ENCODE measurements at places on chromosomes 12 and 14. TPM values are rescaled to one million over a fixed set of nuclear protein-coding genes. Genes with fewer than 3 reads are reported as not detected.
A peak's percentile ranks its signal among the peaks of the same experiment; 100 is the strongest.

GRCh38 chr14:55412676-55413075, 1.0 kb upstream of the ATG14 start:
- ATAC-seq = no peak

DNA sequence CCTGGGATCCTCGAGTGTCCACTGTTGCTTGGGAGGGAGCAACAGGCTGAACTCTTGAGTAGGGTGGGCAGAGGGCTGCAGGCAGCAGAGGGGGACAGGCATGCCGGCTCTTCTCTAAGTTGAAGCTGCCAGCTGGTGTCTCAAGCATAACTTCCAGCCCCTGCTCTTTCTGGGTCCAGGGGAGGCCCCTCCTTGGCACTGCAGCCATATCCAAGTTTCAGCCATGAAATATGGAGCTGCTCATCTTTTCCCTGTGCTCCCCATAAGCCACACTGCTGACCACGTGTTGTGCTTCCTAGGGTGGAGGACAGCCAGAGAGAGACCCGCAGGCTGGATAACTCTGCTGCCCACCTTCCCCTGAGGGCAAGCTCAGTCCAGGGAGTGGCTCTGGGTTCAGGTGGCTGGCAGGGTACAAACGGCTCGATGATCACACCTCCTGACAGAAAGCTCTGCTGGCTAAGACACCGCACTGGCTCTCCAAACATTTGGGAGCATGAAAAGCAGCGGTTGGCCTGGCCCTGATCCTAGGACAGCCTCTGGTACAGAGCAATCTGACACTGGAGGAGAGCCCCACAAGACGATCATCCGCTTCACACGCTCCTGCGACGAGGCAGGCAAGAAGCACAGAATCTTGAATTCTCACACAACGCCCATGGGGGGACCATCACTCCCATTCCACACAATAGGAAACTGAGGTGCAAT, 79.6 kb downstream of the PITPNM2 start:
- ATAC-seq = peak; percentile 67

DNA sequence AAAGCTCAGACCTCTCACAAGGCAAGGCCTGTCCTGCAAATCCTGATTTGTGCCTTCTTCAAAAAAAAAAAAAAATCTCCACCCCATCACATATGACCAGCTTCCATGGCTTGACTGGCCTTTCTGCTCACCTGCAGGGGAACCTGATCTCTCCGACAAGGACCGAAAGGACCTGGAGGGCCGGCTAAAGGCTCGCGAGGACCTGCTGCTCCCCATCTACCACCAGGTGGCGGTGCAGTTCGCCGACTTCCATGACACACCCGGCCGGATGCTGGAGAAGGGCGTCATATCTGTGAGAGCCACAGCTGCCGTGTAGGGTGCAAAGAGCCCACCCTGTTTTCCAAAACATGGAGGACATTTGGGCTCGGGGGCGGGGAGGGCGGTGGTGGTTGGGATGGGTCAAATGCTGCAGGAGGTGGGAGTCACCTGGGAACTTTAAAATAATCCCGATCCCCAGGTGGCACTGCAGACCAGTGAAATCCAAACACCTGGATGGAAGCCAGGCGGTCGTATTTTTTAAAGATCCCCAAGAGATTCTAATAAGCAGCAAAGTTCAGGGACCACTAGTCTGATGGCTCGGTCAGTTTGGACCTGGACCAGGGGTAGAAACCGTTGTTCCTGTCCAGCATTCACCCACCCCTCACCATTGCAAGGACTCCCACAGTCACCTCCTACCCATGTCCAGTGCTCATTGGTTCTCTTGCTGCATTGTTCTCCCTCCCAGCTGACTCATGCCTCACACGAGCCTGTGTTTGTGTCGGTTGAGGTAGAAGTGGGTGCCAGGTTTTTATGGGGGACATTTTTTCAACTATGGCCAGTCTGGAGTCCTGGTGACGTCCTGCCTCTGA, 44.8 kb downstream of the FOXN4 start:
- peak; percentile 78 for ATAC-seq

The TRAF3 gene
- 16.2 TPM for total RNA-seq

The CELA1 gene
- not detected for total RNA-seq

DNA sequence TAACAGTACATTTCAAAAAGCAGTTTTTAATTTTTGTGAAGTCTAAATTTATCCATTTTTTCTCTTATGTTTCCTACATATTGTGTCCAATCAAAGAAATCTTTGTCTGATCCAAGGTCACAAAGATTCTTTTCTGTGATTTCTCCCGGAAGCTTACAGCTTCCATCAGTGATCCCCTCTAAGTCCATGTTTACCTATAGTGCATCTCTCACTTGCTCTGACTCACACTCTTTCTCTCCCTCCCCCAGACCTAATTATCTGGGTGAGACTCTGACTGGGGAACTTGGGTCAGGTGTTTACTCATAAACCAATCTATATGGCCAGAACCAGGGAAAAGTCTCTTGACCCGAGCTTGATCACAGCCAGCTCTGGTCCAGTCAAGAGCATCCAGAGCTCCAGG, 224.4 kb downstream of the SPTSSA start:
- ATAC-seq = no peak

GRCh38 chr12:49875115-49875720, 28.5 kb downstream of the FAIM2 start:
- ATAC-seq = no peak

The EGLN3 gene
- 31.8 TPM for total RNA-seq

GRCh38 chr12:91264178-91264577, 81.6 kb upstream of the DCN start:
- ATAC-seq = no peak

The MBD6 gene
- 22.6 TPM for total RNA-seq

GRCh38 chr14:59332727-59333126, 132.5 kb downstream of the GPR135 start:
- ATAC-seq = no peak

- no peak for ATAC-seq
Observed at GRCh38 chr12:81300454-81300853, 222.6 kb downstream of the ACSS3 start.

The KCNC2 gene
- total RNA-seq = not detected

- peak; percentile 85 for ATAC-seq
Observed at GRCh38 chr12:122021822-122022392, at the start of gene BCL7A. BCL7A (plus strand) TSS chr12:122021884; CDS start chr12:122022092, 208 bp downstream.

DNA sequence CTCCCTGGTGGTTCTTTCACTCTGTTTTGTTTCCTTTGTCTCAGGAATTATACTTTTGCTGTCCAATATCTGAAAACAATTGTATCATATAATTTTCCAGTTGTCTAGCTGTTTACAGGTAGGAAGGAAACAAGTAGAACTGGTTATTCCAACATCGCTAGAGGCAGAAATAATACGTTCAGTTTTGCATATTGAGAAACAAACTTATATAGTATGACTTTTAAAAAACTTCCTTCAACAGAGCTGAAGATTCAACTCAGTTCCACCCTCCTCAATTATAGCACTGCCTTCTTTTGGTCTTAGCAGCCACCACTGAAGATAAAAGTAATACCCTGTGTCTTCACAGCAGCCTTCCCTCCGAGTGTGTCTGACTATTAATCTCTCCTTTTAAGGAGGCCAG, 214.3 kb downstream of the EFCAB11 start:
- no peak for ATAC-seq

DNA sequence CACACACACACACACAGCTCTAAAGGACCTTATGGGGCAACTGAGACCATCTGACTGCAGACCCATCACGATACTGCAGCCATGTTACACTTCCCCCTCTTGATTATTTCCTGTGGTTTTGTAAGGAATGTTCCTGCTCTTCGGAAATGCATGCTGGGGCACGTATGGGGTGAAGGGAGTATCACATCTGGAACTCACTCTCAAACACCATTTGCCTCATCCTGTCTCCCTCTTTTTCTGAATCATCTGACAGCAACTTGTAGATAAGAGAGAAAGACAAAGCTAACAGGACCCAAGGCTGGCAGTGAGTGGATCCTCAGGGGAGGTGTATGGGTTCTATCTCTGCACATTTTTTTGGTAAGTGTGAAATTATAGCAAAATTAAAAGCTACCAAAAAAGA, 50.3 kb downstream of the RIMBP2 start:
- ATAC-seq = no peak

- ATAC-seq = no peak
Observed at GRCh38 chr12:18151036-18151435, 61.0 kb upstream of the RERGL start.

DNA sequence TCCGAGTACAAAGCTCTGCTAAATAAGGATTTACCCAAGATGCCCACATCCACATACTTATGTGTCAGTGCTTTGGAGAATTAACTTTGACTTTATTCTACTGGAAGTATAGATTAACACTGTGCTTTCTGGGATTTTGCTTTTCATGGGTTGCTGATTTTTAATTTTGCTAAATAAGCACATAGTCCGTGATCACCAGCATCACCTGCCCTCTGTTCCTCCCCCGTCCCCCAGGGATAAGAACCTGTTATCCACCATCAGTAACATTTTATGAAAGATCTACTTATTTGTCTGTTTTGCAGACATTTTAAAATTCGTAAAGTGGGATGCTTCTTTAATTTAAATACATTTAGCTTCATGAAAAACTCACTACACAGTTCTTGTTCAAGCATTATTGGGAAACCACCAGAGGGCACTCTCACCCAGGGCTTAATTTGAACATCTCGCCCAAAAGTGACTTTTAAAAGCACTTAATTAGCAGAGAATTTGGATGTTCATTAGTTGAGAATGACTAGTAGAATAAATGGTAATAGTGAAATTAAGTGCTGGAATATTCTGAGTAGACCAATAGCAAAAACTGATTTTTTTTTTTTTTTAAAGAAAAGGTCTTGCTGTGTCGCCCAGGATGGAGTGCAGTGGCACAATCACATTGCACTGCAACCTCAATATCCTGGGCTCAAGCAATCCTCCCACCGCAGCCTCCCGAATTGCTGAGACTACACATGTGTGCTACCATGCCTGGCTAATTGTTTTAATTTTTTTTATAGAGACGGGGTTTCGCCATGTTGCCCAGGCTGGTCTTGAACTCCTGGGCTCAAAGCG, 35.7 kb downstream of the MRPL42 start:
- no peak for ATAC-seq

The TPH2 gene
- not detected for total RNA-seq

The HOXC10 gene
- total RNA-seq = not detected

The KRT83 gene
- total RNA-seq = not detected

The MYO1H gene
- total RNA-seq = not detected

GRCh38 chr14:102215071-102215470, 75.4 kb downstream of the WDR20 start:
- ATAC-seq = peak; percentile 78

The TMEM179 gene
- 0.96 TPM for total RNA-seq

The AKAP6 gene
- total RNA-seq = 33.1 TPM

- no peak for ATAC-seq
Observed at GRCh38 chr12:31594681-31595080, 3.7 kb upstream of the DENND5B start.

DNA sequence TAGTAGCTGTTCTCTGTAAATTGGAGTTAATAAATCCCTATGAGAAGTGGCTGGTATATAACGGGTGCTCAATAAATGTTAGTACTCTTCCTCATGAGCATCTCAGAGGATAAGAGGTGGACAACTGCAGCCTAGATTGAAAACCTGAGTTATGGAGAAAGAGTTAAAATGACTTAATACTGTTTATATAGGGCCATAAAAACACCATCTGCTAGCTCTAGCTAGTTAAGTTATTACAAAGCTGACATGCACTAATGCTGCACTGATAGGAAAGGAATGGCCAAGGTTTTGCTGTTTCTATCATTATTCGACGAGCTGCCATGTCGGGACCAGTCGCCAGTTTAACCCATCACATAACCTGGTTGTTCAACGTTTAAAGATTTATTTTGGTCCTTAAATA, 72.0 kb upstream of the SEL1L start:
- ATAC-seq = no peak

GRCh38 chr14:88639221-88639620, 76.4 kb downstream of the ZC3H14 start:
- ATAC-seq = peak; percentile 58

GRCh38 chr14:33569821-33570687, 380.8 kb downstream of the EGLN3 start:
- ATAC-seq = no peak

GRCh38 chr12:66916189-66916588, 237.3 kb upstream of the GRIP1 start:
- no peak for ATAC-seq

DNA sequence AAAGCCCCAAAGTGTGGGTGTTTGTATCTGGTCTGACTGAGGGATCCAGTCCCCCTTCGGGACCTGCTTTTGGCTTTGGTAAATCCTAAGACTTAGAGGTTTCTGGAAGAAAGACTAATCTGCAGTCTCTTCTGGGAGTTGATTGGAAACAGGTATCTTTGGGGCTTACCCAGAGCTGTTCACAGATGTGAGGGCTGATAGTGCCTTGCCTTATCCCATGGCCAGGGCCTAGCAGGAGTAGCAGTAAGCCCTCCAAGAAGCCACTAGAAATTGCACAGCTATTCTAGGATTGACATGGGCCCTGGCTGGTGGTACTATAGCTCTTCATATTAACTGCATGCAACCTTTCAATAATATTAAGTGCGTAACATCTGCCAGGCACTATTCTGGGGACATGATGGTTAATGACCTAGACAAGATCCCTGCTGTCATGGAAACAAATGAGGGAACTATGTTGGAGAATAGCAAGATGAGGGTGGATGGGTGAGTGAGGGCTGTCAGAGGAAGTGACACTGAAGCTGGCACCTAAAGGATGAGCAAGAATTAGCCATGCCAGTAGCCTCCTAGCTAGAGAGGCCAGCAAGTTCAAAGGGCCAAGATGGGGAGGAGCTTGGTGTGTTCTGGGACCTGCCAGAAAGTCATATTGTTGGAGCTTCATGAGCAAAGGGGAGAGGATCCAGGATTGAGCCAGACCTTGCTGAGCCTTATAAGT, 71.7 kb downstream of the CRADD start:
- no peak for ATAC-seq

Measured in gastroesophageal sphincter (tissue), 4 donors.